ENCODE measurements at places on chromosomes 1 and 21.

DNA sequence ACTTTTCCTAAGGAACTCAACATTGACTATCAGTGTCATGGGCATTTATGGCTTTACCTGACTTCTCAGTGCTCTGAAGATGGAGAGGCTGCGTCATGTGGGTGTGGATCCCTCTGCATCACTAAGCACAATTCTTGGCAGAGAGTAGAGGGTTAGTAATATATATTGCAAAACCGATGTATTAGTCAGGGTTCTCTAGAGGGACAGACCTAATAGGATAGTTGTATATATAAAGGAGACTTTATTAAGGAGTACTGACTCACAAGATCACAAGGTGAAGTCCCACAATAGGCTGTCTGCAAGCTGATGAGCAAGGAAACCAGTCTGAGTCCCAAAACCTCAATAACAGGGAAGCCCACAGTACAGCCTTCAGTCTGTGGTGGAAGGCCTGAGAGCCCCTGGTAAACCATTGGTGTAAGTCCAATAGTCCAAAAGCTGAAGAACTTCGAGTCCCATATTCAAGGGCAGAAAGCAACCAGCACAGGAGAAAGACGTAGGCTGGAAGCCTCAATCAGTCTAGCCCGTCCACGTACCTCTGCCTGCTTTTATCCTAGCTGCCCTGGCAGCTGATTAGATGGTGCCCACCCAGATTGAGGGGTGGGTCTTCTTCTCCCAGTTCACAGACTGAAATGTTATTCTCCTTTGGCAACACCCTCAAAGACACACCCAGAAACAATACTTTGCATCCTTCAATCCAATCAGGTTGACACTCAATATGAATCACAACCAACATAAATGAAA is 159.7 kb upstream of the NRIP1 start:
- no peak for DNase-seq

GRCh38 chr1:229661022-229661877 is 35.2 kb downstream of the URB2 start:
- peak; percentile 74 for DNase-seq

DNA sequence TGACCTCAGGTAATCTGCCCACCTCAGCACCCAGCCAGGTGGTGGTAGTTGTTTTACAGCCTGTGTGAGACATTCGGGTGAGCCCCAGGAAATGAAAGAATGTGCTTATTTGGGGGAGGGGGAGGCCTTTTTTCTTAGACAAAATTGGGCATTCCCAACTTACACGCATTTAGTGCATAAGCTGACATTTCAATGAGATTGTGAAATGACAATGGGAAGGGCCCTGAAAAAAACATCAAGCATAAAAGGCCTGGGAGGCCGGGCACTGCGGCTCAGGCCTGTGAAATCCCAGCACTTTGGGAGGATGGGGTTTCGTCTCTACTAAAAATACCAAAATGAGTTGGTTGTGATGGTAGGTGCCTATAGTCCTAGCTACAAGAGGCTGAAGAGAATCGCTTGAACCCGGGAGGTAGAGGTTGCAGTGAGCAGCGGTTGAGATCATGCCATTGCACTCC is 5.0 kb downstream of the GAS5 start:
- DNase-seq, result no peak

DNA sequence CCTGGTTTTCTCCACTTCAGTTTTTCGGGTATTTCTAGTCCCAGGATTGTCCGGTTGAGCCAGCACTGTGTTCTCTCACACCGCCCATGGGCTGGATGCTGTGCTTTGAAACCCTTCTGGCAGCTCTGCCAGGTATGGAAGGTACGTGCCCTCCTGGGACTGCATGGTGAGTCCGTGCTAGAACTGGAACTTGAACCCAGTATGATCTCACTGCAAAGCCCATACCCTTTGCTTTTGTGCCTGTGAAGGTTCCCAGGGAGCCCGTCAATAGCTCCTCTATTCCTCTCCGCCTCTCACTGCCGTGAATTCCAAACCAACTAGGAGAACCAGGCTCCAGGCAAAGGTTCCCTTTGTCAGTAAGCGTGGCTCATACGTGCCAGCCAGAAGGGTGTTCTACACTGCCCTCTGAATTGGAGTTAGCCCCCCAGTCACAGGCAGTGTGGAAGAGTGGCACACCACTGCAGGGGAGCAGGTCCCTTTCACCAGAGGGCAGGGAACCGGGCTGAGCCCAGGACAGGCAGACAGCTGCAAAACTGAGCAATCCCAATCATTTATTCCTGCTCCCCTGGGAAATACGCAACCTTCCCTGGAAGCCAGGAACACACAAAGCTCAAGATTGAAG is 310.2 kb downstream of the CAMTA1 start:
- no peak for DNase-seq

GRCh38 chr1:224116131-224116530 is 2.2 kb downstream of the FBXO28 start:
- peak; percentile 69 for DNase-seq

- DNase-seq, result no peak
These were observed 91.6 kb downstream of the SCCPDH start for GRCh38 chr1:246815693-246816270.

- DNase-seq, result no peak
These were observed 4.2 kb upstream of the SHISAL2A start for GRCh38 chr1:52628614-52629324.

DNA sequence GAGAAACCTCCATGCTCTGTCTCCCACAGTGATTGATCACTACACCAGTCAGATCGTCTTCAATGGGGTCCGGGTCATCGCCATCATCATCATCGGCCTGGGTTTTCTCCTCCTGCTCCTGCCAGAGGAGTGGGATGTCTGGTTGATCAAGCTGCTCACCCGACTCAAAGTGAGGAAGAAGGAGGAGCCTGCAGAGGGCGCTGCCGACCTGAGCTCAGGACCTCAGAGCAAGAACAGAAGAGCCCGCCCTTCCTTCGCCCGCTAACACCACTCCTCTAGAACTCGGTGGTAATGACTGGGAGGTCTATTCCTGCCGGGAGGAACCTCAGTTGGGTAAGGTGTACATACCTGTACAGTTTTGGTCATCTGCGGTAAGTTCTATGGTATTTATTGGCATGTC is 50.3 kb upstream of the COA6 start:
- peak; percentile 47 for DNase-seq

GRCh38 chr1:9842073-9842711 is 18.4 kb upstream of the CLSTN1 start:
- DNase-seq, result no peak

DNA sequence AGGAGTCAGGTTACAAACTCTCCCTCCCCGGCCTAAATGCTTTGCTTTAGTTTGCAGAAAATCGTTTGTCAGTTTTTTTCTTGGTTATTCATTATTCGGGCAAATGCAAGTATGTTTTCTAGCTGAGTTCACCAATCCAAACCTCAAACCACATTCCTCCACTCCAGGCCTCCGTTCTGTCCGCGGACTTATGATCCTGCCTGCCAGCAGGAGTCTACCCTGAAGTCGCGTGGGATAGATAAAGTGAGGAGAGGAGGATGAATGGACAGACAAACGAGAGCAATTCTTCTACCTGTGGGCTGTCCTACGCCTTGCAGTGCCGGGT is 1.3 kb downstream of the ADAMTS1 start:
- DNase-seq, result peak; percentile 35

DNA sequence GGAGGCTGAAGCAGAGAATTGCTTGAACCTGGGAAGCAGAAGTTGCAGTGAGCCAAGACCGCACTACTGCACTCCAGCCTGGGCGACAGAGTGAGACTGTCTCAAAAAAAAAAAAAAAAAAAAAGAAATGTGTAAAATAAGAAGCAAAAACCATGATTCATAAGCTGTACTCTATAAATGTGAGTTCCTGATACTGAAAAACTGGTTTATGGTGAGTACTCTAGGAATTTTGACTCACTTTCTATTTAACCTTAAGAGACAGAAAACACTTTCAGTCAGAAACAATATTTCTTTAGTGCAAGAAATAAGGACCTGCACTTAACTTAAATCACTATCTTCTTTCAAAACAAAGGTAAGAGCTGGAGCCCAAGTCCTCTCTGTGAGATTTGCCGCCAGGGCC is 19.9 kb upstream of the POU2F1 start:
- no peak for DNase-seq

- DNase-seq, result peak; percentile 32
These were observed 3.2 kb downstream of the GPR3 start for GRCh38 chr1:27395441-27396195.

DNA sequence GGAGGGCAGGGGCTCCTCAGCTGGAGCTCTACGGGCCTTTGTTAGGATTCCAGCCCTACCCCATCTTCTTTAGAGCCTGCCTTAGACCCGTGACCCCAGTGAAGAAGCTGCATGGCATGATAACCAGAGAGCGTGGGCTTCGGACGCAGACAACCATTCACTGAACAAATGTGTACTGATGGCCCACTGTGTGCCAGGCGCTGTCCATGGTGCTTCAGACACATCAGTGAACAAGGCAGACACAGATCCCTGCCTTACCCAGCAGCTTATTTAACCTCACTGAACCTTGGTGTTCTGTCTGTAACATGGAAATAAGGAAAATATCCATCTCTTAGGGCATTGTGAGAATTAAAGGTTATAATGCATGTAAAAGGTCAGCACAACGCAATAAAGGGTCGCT is 9.5 kb downstream of the CHIT1 start:
- no peak for DNase-seq

- DNase-seq, result no peak
These were observed 20.2 kb downstream of the S100A16 start for GRCh38 chr1:153592748-153593147.

DNA sequence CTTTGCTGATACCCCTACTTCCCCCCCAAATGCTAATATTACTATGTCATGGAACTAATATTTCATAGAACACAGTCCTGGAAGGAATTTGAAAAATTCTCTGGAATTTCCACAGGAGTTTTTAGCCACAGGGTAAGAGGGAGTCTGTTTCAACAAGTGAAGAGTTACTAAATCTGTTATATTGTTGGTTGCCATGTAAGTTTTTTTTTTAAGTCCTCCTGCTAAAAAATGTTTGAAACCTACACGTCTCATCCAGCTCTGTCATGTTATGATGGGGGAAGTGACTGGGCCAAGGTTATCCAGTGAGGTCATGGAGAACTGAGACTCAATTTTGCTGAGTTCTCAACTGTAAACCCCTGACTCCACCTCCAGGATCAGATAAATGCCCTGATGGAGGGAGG is 60.8 kb upstream of the USP24 start:
- DNase-seq, result peak; percentile 33

DNA sequence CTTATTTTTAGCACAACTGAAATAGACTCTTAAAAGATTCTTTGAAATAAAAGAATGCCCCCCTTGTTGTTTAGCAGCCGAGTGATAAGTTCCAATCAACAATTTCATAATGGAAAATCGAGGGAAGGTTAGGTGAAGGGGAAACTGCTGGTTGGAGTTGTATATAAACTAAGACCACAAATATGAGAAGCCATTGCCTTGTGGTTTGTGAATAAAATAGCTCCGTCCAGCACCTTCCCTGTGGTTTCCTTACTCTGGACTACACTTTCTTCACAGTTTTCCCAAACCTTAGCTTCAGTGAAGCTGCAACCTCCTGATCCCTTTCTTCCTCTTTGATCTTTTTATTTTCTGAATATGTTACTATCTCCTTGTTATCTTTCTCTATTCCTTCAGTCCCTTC is 6.7 kb upstream of the RAB3GAP2 start:
- DNase-seq, result no peak

- DNase-seq, result no peak
These were observed 464.3 kb upstream of the DEPDC1 start for GRCh38 chr1:68961143-68961542.

GRCh38 chr1:223733898-223734852 is 21.8 kb downstream of the CAPN2 start:
- DNase-seq, result no peak

GRCh38 chr1:209607102-209607794 is 23.7 kb downstream of the CAMK1G start:
- peak; percentile 43 for DNase-seq

- peak; percentile 62 for DNase-seq
These were observed 12.6 kb upstream of the ADORA3 start for GRCh38 chr1:111516005-111516535.

DNA sequence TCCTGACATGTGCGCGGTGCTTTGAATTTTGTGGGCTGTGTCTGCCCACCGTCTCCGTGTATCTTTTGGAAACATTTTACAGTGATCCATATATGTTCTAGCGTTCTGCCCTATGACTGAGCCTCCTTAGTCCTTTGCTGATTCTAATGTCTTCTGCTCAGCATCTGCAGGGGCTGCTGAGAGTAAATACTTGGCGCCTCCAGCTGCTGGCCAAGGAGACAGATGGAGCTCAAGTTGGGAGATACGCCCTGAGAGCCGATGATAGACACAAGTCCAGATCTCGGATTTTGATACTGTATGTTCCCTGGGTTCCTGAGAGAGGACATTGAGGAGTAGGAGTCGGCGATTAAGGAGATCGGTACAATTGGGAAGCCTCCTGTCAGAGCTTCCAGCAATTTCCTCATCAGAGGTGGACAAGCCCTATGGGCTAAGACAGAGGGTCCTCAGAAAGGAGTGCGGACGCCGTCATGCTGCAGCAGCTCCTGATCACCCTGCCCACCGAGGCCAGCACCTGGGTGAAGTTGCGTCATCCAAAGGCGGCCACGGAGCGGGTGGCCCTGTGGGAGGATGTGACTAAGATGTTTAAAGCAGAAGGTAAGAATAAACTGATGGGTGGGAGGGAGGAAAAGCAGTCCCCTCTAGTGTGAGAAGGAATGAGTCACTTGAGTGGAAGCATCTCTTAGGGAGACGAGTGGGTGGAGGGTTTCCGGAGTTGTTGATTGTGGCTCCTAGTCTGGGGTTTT is 390 bp downstream of the ZFP69B start:
- no peak for DNase-seq

GRCh38 chr1:171251042-171251951 is 3.0 kb downstream of the FMO1 start:
- DNase-seq, result peak; percentile 5

DNA sequence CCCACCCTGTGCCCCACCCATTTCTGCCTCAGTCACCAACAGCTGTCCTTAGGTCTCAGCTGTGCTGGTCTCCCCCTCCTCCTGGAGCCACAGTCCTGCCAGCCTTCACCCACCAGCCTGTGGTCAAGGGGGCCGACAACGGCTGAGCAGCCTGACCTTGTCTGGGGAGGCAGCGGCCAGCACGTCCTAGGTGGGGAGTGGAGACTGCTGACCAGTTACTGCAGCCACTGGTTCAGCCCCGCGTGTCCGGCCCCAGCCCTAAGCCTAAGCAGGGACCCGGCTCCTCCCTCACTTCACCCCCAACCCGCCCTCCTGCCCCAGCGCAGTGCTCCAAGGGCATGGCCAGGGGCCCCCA is 79.2 kb downstream of the MORN1 start:
- no peak for DNase-seq

DNA sequence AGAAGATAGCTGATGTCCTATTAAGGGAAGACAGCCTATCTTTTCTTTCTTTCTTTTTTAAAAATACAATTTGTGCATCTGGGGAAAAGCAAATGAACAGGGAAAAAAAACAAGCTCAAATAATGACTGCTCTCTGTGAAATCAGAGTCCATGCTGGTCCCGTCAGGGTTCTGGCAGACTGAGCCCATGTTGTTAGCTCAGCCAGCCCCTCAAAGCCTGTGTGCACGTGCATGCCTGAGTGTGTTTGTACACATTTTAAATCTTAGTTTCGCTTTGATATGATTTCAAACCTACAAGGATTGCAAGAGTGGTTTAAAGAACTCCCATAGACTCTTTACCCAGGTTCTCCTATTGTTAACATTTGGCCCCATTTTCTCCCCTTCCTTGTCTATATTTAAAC is 231.8 kb upstream of the GREM2 start:
- no peak for DNase-seq

GRCh38 chr1:99680270-99680669 is 34.4 kb downstream of the PALMD start:
- DNase-seq, result no peak
